ENCODE measurements at places on chromosomes 7 and 10. TPM values are rescaled to one million over a fixed set of nuclear protein-coding genes. Genes with fewer than 3 reads are reported as not detected.

The SPDYE1 gene
- total RNA-seq: not detected

The PAOX gene
- total RNA-seq: 2.9 TPM

The OR2A25 gene
- total RNA-seq: not detected

The VIPR2 gene
- not detected for total RNA-seq

The WNT8B gene
- not detected for total RNA-seq

The COL28A1 gene
- 3.2 TPM for total RNA-seq

The LIPK gene
- total RNA-seq: not detected
